ENCODE measurements at places on chromosomes 6 and 20.

- no peak for DNase-seq
Measured at GRCh38 chr6:38498805-38499445, 140.8 kb downstream of the BTBD9 start.

- no peak for DNase-seq
Measured at GRCh38 chr6:117074672-117075071, 190.7 kb upstream of the VGLL2 start.

DNA sequence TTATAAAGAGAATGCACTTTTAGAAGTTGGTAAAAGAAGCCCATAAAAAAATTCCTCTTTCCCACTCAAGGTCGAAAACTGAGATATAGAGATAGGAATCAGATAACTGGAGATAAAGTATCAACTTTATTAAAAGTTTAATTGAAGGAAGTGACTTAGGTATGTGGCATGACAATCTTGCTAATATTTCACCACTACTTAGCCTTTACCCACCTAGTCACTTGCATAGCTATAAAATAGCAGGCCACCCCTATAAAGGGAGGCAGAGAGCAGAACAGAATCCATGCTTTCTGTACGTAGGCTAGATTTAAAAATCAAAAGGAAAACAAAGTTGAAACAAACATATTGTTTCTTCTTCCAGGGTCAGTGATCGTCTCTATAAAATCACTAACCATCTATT lies 13.2 kb upstream of the TBC1D32 start:
- DNase-seq: no peak

- DNase-seq: no peak
Measured at GRCh38 chr6:161074496-161075121, 83.0 kb downstream of the MAP3K4 start.

DNA sequence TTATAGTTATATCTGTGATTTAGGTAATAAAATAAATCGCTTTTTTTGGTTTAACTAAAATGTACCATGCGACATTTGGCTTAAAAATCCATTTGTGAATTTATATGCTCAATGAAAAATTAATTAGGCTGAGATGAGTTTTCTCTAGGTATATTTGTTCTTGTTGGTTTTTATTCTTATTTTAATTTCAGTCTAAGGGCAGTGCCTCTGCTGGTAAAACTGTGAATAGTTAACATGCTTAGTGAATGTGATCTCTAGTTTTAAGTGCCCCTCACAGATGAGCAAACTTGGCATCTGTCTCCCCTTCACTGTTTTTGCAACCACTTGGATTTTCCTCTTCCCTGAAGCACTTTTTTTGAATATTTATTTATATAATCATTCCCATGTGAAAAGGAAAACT lies 822.7 kb downstream of the GRIK2 start:
- no peak for DNase-seq

DNA sequence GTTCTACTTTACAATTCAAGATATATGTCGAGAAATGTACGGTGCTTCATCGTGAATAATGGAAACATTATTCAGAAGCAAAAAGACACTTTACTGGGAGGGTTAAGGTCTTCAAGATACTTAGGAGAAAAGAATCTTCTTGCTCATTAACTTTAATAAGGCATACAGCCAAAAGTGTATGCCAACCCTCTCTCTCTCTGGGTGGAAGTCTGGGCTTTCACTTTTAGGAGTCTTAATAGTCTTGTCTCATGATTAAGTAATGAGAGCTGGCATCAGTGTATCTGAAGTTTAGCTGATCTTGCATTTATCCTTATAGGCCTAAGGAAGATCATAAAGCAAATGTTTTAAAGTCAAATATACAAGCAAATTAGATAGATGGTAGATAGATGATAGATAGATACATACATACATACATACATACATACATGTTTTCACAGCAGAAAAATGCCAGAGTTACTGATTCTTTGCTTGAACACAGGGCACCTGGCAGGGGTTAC lies 21.5 kb downstream of the OLIG3 start:
- DNase-seq: no peak

DNA sequence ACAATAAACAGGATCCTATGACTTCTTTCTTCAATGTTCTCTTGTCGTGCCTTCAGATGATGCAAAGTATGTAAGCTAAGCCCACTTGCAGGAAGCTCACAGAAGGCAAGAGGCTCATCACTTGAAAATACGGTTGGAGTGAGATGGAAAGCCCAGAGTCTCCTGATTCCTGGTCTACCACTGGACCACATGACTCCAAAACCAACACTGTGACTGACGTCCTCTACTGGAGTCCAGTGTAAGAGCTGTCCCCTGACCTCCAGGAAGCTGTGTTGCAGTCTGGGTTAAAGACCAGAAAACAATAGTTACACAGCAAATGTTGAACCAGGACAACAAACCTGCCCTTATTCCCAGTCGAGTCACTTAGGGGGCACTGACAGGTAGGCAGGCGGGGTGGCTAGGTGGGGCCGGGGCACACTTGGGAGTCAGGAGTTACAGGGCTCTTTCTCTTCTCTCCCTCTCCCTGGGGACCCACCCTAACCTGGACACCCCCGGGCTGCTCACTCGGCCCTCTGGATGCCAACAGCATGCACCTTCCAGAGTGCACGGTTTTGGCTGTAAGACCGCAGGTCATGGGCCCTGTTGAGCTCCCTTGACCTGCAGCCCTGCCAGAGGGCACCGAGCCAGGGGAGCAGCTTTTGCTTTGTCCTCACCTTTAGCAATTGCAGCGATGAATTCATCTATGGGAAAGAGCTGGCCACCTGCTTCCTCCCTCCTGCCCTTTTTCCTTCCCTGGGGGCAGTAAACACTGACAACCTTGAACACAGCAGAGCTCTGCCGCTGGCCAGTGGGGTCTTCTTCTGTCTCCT lies 7.4 kb downstream of the PCK1 start:
- no peak for DNase-seq

DNA sequence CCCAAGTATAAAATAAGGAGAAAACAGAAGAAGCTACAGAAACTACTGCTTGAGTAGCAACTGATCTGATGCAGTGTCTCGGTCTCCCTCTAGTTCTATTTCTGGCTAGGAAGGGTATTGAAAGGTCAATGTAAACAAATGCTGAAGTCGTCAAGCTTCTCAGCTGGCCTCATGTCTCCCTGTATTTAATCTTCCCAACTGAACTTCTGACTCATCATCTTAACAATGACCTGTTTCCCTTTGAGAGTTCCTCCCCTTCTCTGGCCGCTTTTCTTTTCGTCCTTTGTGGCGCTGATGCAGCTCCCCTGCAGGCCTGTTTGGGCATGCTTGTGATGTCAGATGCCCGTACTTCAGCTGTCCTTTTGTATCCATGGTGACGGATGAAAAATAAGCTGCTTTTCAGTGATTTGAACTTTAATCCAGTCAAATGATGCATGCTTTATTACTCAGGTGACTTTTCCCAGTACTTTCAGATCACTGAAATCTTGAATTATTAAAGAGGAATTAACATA lies 7.8 kb upstream of the LCA5 start:
- no peak for DNase-seq

DNA sequence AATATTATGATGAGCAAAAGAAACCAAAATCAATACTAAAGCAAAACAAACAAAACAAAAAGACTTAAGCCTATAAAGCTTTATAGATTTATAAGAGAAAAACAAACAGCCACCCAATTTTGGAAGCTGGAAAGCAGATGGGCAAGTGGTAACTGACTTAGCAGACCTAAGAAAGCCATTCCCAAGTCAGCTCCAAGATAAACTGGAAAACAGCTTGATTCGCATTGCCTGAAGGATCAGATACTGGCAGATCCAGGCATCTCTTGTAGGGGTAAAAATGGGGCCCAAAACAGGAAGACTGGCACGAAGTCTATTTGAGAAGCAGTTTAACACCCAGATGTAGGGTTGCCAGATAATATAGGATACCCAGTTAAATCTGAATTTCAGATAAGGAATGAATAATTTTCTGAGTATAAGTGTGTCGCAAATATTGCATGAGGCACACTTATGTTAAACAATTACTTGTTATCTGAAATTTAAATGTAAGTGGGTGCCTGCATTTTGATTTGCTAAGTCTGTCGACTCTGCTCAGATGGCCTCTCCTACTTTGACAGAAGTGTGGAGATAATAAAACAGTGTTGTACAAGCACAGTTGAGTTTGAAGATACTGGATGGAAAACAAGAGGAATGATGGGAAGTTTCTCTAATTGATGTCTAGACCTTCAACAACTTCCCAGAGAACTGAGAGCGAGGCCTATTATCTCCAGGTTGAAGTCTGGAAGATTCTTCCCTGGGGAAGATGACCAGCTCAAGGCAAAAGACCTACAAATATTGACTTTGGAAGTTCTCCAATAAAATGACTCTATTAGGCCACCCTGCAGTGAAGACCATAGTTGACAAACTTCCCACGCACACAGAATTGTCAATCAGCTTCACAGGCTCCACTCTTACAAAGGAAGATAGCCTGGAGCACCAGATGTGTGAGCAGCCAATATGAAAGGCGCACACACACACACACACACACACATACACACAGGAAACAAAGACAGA lies 113.4 kb downstream of the FAM50B start:
- no peak for DNase-seq

Data from cortex of kidney (tissue), 1 donor.